ENCODE measurements at places on chromosomes 2 and 18. TPM values are rescaled to one million over a fixed set of nuclear protein-coding genes. Genes with fewer than 3 reads are reported as not detected.

The CLHC1 gene
- total RNA-seq, result 4.7 TPM

The AMER3 gene
- total RNA-seq, result not detected

The TRABD2A gene
- 19.7 TPM for total RNA-seq

The PROM2 gene
- not detected for total RNA-seq

The TEX44 gene
- total RNA-seq, result not detected

The C2orf76 gene
- total RNA-seq, result 9.7 TPM

- H3K4me3 ChIP-seq, result no peak overlapping the region
- no peak overlapping the region for H3K27ac ChIP-seq
- no peaks in the 10 kb centered on the region for H3K36me3 ChIP-seq
- H3K27me3 ChIP-seq, result no peaks in the 10 kb centered on the region
- DNase-seq, result no peak
- no peaks in the 10 kb centered on the region for H3K4me1 ChIP-seq
These were observed 1293.6 kb upstream of the ZEB2 start for GRCh38 chr2:145813481-145813880.

DNA sequence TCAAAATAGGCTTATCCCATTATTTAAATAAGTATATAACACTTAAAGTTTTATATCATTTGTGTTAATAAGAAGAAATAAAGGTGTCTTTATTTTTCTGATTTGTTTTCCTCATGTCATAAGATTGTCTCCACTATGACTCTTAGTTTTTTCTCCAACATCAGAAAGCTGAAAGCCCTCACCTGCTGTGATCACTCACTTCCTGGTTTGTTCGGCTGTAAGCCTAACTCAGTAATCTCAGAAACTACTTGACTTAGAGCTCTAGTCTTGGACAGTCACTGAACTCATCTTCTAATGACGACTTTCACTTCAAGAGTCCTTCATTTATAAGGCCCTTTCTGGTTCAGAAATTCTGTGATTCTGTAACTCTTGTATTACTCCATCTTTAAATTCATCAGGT, 311.0 kb downstream of the ZEB2 start:
- H3K36me3 ChIP-seq, result no peaks in the 10 kb centered on the region
- H3K4me1 ChIP-seq, result no peaks in the 10 kb centered on the region
- no peak overlapping the region for H3K4me3 ChIP-seq
- no peak overlapping the region for H3K27ac ChIP-seq
- H3K27me3 ChIP-seq, result no peaks in the 10 kb centered on the region

DNA sequence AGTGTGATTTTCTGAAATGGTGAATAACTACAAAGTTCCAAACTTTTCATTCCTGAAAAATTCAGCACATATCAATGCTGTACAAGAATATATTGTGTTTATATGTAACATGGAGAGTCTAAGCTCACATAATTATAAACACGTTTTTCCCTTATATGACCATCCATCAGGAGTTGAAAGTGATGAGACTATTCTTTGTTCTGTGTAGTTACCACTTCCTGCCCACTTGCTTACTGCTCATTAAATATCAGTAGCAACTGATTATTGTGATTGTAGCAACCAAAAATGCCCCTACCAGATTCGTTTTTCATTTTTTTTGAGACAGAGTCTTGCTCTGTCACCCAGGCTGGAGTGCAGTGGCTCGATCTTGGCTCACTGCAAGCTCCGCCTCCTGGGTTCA, 30.8 kb downstream of the OTX1 start:
- no peaks in the 10 kb centered on the region for H3K4me1 ChIP-seq
- no peak overlapping the region for H3K4me3 ChIP-seq
- H3K27ac ChIP-seq, result no peak overlapping the region
- H3K27me3 ChIP-seq, result peaks cover 5% of the 10 kb centered on the region
- H3K36me3 ChIP-seq, result no peaks in the 10 kb centered on the region

- no peak overlapping the region for H3K4me3 ChIP-seq
- H3K27ac ChIP-seq, result no peak overlapping the region
- H3K4me1 ChIP-seq, result no peaks in the 10 kb centered on the region
- H3K27me3 ChIP-seq, result peaks cover 2% of the 10 kb centered on the region
- DNase-seq, result peak; percentile 45
- no peaks in the 10 kb centered on the region for H3K36me3 ChIP-seq
These were observed 121.1 kb upstream of the ACAA2 start for GRCh38 chr18:49934457-49934856.

GRCh38 chr2:98448441-98449145, 3.9 kb downstream of the INPP4A start:
- no peak for DNase-seq
- no peak overlapping the region for H3K27ac ChIP-seq
- H3K4me1 ChIP-seq, result peaks cover 6% of the 10 kb centered on the region
- H3K36me3 ChIP-seq, result no peaks in the 10 kb centered on the region

DNA sequence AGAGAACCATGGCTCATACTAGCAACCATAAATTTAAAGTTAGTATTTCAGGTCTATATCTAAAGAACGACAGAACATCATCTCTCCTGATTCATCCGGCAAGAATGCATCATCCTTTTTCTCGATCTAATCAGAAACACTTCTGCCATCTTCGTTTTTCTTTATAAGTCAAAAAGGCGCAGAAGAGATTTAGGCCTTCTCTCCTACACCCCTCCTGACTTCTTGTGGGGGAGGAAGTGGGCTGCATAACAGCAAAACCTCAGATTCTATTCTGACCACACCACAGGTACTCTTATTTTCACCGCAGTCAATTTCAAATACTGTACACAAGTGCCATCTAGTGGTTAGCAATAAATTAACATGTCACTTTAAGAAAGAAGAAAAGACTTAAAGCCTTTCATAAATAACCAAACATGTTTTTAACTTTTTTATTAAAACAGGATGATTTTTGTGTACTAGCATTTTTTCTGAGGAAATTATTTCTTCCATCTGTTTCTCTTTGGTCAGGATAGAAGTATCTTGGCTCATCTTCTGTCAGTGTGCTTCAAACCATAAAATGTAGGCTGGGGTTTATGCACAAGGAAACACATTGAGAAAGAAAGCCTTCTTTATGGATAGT, 48.4 kb upstream of the PIK3C3 start:
- H3K27ac ChIP-seq, result no peak overlapping the region
- DNase-seq, result peak; percentile 69
- no peaks in the 10 kb centered on the region for H3K4me1 ChIP-seq
- peak overlapping the region; percentile 30 for H3K4me3 ChIP-seq

DNA sequence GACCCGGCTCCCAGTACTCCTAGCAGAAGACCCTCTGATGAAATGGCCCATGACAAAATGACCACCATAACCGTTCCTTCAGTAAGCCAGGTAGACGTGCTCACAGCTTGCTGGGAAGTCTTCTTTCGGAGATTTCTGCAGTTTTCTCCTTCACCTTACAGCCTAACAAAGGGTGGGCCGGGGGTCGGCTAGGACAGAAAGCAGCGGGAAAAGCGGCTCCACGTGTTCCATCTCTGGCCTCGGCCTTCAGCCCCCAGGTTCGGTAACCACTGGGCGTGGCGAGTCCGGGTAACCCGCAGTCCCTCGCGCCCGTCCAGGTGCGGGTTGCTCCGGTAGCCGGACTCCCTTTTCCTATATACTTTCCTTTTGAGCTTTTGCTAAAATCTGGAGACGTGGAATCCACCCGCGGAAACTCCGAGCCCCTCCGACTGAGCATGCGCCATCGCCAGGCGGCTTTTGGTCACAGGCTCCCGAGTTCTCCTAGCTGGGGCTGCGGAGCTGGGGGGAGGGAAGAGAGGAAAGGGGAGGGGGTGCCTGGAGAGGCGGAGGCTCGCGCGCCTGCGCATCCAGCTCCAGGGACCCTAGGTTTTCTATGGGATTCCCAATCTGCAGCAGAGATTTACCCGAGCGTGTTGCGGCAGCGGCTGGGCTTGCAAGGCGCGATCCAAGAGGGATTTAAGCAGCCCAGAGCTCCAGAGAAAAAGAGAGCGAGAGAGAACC, at the start of gene VSNL1:
Gene VSNL1, plus strand, starts transcription at position 604 of the 720 bp plus-strand sequence. CDS start 51,379 bp downstream, outside the sequence.
- H3K27me3 ChIP-seq, result peaks cover 31% of the 10 kb centered on the region
- H3K36me3 ChIP-seq, result no peaks in the 10 kb centered on the region
- DNase-seq, result peak; percentile 68

DNA sequence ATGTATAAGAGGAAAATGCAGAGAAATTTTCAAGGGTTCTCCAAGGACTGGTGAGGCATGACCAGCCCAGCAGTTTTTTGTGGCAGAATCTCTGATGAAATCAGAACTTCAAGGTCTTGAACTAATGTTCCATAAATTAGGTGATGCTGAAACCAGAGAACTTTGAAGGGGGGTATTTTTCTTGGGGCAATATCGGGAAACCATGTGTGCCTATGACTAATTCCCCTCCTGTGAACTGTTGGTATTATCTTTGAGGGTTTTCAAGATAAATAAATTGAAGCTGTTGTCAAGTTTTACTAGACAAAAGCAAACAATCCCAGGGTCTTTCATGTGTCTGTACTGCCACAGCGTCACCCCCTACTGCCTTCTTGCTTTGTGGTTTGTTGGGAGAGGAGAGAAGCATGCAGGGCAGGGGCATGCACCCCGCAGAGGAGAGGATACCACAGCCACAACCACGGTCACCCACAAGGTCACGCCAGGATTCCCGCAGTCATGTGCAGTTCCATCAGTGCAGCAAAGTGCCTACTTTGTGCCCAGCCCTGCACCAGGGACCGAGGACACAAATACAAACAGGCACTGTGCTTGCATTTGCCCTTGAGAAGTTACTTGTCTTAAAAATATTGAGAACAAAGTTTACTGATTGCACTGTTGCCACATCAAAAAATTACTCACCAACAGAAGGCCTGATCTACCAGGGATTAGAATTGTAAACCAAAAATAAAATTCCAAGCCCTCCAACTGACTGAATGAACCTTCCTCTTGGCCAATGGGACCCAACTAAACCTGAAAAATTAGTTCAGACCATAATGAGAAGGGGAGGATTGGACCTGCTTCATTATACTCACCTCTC, 413.3 kb upstream of the TRIB2 start:
- H3K36me3 ChIP-seq, result no peaks in the 10 kb centered on the region
- H3K4me3 ChIP-seq, result no peak overlapping the region
- H3K4me1 ChIP-seq, result peaks cover 15% of the 10 kb centered on the region
- H3K27me3 ChIP-seq, result no peaks in the 10 kb centered on the region
- peak overlapping the region; percentile 53 for H3K27ac ChIP-seq

- no peak for DNase-seq
- no peak overlapping the region for H3K27ac ChIP-seq
- no peaks in the 10 kb centered on the region for H3K36me3 ChIP-seq
- H3K4me3 ChIP-seq, result no peak overlapping the region
- peaks cover 7% of the 10 kb centered on the region for H3K27me3 ChIP-seq
These were observed 20.6 kb upstream of the ANKRD53 start for GRCh38 chr2:70957798-70958197.

GRCh38 chr2:99854236-99854852, 288.0 kb downstream of the AFF3 start:
- H3K4me3 ChIP-seq, result no peak overlapping the region
- H3K36me3 ChIP-seq, result no peaks in the 10 kb centered on the region
- DNase-seq, result no peak
- H3K27ac ChIP-seq, result no peak overlapping the region
- H3K4me1 ChIP-seq, result peaks cover 16% of the 10 kb centered on the region

- DNase-seq, result no peak
- H3K27ac ChIP-seq, result no peak overlapping the region
- H3K36me3 ChIP-seq, result no peaks in the 10 kb centered on the region
- H3K27me3 ChIP-seq, result no peaks in the 10 kb centered on the region
- no peak overlapping the region for H3K4me3 ChIP-seq
- H3K4me1 ChIP-seq, result peaks cover 9% of the 10 kb centered on the region
These were observed 74.9 kb downstream of the ACKR3 start for GRCh38 chr2:236644502-236644911.

DNA sequence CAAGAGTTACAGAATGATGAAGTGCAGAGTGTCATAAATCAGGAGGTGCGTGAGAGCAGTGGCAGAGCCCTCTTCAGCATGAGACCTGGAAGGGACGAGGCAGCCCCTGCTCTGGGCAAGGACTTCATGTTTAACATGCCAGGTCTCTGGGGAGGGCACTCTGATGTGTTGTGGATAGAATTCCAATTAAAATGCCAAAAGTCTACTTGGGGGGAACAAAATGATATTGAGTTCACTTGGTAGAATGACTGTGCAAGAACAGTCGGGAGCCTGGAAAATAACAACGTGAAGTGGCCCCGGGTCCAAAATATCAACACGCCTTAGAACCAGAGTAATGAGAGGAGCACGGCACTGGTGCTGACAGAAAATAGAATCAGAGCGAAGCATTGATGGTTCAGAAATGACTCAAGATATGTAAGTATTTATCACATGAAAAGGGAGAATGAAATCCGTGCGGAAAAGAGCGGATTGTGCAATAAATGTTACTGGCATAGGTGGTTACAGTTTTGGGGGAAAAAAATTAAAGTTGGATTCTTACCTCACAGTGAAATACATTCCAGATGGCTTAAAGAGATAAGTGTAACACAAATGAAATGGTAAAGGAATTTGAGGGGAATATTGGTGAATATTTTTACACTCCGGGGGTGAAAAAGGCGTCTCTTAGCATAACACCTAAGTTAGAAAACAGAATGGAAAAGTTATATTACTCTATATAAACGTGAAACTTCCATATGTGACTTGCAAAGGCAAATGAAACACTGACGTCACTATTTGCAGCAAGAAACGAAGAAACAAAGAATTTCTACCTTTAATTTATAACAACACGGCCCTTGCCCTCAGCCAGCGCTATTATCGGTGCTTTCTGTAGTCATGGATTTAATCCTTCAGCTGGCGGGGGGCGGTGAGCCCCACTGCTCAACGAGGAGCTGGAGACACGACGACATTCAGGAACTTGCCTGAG, 159.4 kb upstream of the TWIST2 start:
- no peak overlapping the region for H3K4me3 ChIP-seq
- H3K4me1 ChIP-seq, result peaks cover 13% of the 10 kb centered on the region
- H3K27me3 ChIP-seq, result no peaks in the 10 kb centered on the region
- no peak overlapping the region for H3K27ac ChIP-seq

DNA sequence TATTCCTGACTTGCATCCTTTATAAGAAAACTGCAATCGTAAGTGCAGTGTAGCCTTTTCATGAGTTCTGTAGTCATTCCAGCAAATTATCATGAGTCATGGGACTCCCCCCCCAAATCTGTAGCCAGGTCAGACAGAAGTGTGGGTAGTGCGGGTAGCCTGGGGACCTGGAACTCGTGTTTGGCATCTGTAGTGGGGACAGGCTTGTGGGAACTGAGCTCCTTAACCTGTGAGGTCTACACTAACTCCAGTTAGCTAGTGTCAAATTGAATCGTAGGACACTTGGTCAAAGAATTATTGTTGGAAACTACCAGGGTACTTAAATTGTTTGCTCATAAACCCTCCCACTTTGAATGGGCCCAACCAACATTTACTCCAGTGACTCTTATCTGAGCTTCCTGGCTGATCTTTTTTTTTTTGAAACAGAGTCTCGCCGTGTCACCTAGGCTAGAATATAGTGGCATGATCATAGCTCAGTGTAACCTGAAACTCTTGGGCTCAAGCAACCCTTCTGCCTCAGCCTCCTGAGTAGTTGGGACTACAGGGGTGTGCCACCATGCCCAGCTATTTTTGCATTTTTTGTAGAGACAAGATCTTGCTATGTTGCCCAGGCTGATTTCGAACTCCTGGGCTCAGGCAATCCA, 12.4 kb downstream of the PFN4 start:
- no peak overlapping the region for H3K4me3 ChIP-seq
- H3K27ac ChIP-seq, result no peak overlapping the region
- no peaks in the 10 kb centered on the region for H3K36me3 ChIP-seq
- no peak for DNase-seq
- no peaks in the 10 kb centered on the region for H3K27me3 ChIP-seq

- H3K36me3 ChIP-seq, result peaks cover 10% of the 10 kb centered on the region
- peak; percentile 91 for DNase-seq
- no peaks in the 10 kb centered on the region for H3K27me3 ChIP-seq
- H3K4me3 ChIP-seq, result peak overlapping the region; percentile 15
- peaks cover 20% of the 10 kb centered on the region for H3K4me1 ChIP-seq
These were observed 123.8 kb downstream of the AFF3 start for GRCh38 chr2:100018341-100019193.

Data from IMR-90 (cell line).